EL (cell line): ENCODE measurements at places on chromosomes 3 and 15.

GRCh38 chr3:97719156-97719821 is 45.3 kb upstream of the ARL6 start:
- peak; percentile 62 for DNase-seq

DNA sequence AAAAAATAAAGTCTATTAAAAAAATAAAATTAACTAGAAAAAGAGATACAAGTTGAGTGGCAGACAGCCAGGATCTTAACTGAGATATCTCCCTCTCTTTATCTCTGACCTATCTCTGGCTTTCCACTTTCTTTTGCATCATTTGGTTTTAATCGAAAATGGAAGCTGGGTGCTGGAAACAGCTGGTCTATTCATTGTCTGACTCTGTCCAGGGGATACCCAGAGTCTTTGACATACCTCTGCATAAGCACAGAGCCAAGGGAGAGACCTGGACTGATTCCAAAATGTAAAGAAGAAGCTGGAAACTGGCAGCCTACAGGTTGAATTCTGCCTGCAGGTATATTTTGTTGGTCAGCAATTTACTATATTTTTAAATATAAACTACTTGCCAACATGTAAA is 29.6 kb upstream of the CRBN start:
- DNase-seq: no peak

DNA sequence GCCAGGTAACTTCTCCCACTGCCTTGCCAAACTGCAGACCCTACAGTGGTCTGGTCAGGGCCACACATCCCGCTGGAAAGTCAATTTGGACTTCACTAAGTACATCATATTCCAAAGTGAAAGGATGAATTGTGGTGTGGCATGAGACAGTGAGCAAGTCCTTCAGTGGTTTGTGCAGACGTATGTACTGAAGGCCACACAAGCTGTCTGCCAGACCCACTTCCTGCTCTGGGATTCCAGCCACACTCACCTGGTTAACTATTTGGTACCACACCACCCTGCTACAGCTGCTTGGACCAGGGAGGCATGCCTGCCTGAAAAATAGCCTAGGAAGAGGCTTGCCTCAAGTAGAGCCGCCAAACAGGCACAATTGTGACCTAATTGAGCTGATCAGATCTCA is 94.1 kb upstream of the STRIT1 start:
- DNase-seq: no peak

- no peak for DNase-seq
Observed at GRCh38 chr3:47035645-47036044, 56.2 kb downstream of the NBEAL2 start.
